ENCODE measurements at places on chromosomes 3 and 15.
A peak's percentile ranks its signal among the peaks of the same experiment; 100 is the strongest.

DNA sequence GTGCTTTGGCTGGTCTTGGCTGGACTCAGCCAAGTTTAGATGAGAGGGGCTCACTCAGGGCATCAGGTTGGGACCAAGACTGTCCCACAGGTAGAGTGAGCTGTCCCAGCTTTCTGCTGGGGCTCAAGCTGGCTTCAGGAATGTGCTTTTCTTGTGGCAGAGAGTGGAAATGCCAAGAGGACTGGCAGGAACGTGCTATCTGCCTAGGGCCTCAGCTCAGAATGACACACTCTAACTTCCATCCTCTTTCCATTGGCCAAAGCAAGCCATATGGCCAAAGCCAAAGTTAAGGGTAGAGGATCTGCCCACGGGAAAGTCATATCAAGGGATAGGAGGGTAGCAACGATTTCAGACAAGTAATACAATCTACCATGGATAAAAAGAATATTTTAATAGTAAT, 178.8 kb downstream of the ABHD5 start:
- H3K4me3 ChIP-seq = no peak overlapping the region
- H3K4me1 ChIP-seq = no peaks in the 10 kb centered on the region

GRCh38 chr3:152834776-152835600, at the start of gene P2RY1:
Gene P2RY1 (plus strand): TSS chr3:152835131. CDS start chr3:152835783, 652 bp downstream.
- no peaks in the 10 kb centered on the region for H3K36me3 ChIP-seq
- peaks cover 21% of the 10 kb centered on the region for H3K4me1 ChIP-seq
- H3K4me3 ChIP-seq = peak within 1 kb of the TSS; percentile 78

DNA sequence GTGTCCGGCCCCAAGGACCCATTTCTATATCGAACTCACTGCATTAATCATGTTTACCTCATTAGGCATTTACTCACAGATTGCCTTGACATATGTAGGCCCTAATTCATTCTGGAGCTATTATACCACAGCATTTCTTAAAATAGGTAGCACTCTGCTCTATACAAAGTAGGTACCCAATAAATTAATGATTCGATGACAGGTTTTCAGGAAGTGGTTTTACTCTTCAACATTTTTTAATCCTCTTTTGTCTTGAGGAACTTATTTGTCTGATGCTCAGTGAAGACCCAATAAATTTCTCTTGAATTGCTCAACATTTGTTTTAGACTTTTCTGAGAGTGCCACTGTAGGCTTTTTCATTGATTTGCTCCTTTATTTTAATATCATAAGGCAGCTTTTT, 12.1 kb downstream of the TGFBR2 start:
- no peaks in the 10 kb centered on the region for H3K27me3 ChIP-seq
- ATAC-seq = no peak
- peaks cover 97% of the 10 kb centered on the region for H3K4me1 ChIP-seq
- H3K36me3 ChIP-seq = peaks cover 37% of the 10 kb centered on the region

- no peak overlapping the region for H3K4me3 ChIP-seq
- H3K4me1 ChIP-seq = no peaks in the 10 kb centered on the region
- H3K36me3 ChIP-seq = no peaks in the 10 kb centered on the region
- H3K27me3 ChIP-seq = no peaks in the 10 kb centered on the region
These were observed 139.4 kb upstream of the PFN2 start for GRCh38 chr3:150110097-150110496.

GRCh38 chr15:48962662-48963523, 826 bp downstream of the SHC4 start:
- ATAC-seq = peak; percentile 21
- H3K4me1 ChIP-seq = peaks cover 21% of the 10 kb centered on the region
- no peak overlapping the region for H3K27ac ChIP-seq
- H3K4me3 ChIP-seq = peak overlapping the region; percentile 66
- peaks cover 48% of the 10 kb centered on the region for H3K27me3 ChIP-seq

- H3K27ac ChIP-seq = no peak overlapping the region
- H3K27me3 ChIP-seq = no peaks in the 10 kb centered on the region
- ATAC-seq = no peak
- peaks cover 13% of the 10 kb centered on the region for H3K36me3 ChIP-seq
- no peaks in the 10 kb centered on the region for H3K4me1 ChIP-seq
These were observed 59.5 kb downstream of the LRRC28 start for GRCh38 chr15:99310745-99311144.

DNA sequence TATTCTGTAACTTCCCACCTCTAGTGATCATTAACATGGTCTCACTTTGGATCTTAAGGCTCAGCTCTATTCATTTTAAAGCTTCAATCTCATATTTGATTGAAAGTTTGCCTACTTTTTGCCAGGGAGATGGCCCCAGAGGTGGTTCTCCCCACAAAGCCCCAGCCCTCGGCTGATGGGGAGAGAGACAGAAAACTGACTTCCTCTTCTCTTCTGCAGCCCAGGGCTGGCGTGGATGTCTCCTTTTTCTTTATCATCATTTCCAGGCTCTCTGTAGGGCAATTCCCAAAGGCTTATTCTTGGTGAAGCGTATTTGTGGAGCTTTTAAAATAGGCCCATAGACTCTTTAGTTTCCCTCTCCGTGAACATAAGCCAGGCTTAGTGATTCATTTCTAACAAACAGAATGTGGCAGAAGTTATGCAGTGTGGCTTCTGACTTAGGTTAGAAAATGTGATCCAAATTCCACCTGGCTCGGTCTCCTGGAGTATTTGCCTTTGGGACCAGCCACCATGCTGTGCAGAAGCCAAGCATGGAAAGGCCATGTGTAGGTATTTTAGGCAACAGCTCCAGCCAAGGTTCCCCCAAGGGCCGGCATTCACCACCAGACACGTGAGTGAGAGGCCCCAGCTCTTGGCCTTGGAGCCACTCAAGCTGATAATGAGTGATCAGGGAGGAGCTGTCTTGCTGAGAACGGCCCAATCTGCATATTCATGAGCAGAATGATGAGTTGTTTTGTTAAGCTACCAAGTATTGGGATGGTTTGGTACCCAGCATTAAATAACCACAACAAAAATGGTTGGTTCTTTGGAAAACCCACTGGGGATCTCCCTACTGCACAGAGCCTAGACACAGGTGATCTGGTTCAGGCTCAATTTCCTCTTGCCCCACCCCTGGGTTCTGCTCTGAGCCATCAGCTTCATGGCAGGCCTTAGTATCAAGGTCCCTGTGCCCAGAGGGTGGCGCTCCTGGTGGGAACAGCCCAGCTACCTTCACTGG, 353.2 kb upstream of the PROK2 start:
- H3K27me3 ChIP-seq = peaks cover 14% of the 10 kb centered on the region
- ATAC-seq = peak; percentile 88
- H3K4me3 ChIP-seq = no peak overlapping the region
- no peaks in the 10 kb centered on the region for H3K36me3 ChIP-seq
- H3K4me1 ChIP-seq = peaks cover 47% of the 10 kb centered on the region
- peak overlapping the region; percentile 35 for H3K27ac ChIP-seq

GRCh38 chr15:101064795-101065569, 145.8 kb downstream of the LRRK1 start:
- no peak overlapping the region for H3K27ac ChIP-seq
- H3K4me1 ChIP-seq = peaks cover 38% of the 10 kb centered on the region
- H3K27me3 ChIP-seq = no peaks in the 10 kb centered on the region
- H3K36me3 ChIP-seq = peaks cover 63% of the 10 kb centered on the region
- no peak overlapping the region for H3K4me3 ChIP-seq

DNA sequence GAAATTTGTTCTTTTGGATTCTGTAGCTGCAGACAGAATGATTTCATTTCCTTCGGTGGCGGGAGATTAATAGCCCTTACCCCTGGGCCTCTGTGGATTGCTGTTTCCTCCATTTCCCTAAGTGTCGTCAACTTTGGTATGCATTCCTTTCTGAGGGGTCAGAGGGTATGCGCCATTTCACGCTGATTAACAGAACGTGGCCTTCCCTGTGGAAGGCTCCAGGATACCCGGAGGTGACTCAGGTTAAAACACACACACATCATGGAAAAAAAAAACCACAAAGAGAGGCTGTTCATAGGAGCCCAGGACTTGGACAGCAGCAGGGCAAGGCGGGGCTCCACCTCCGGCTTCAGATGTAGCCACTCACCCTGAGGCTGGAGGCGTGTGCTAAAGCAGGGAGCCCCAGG, 51.9 kb downstream of the EPHB1 start:
- H3K27me3 ChIP-seq = peaks cover 14% of the 10 kb centered on the region
- ATAC-seq = no peak
- H3K27ac ChIP-seq = no peak overlapping the region
- peaks cover 29% of the 10 kb centered on the region for H3K4me1 ChIP-seq

DNA sequence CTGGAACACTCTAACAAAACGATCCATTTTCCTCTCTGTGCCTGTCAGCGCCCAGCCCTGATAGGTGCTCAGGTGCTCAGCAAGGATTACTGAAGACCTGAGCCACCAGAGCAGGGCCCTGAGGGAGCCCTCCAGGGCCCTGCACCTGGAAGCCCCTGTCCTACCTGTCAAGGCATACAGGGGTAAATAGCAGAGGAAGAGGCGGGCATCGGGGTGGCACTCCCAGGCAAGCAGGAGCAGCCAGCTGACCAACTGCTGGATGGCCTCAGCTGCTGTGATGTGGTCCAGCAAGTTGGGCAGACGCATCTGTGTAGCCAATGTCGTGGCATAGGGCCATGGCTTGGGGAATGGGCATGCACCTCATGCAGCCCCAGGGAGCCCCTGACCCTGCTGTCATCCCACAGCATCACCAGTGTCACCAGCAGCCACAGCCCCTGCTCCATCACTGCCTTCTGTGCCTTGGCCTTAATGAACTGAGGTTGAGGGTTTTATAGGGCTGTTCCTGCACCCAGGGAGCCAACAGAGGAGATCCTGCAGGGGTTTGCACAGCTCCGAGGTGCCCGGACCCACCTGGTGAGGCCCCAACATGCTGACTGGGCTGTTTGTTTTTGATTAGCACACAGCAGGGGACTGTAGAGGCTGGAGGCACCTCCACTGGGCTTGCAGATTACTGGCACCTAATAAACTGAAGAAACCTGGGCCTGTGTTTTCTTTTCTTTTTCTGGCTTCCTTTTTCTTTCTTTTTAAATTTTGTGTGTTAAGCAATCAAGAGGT, 7.9 kb upstream of the WDR6 start:
- H3K4me3 ChIP-seq = no peak overlapping the region
- H3K4me1 ChIP-seq = peaks cover 7% of the 10 kb centered on the region
- ATAC-seq = no peak
- no peak overlapping the region for H3K27ac ChIP-seq
- H3K36me3 ChIP-seq = peaks cover 16% of the 10 kb centered on the region

DNA sequence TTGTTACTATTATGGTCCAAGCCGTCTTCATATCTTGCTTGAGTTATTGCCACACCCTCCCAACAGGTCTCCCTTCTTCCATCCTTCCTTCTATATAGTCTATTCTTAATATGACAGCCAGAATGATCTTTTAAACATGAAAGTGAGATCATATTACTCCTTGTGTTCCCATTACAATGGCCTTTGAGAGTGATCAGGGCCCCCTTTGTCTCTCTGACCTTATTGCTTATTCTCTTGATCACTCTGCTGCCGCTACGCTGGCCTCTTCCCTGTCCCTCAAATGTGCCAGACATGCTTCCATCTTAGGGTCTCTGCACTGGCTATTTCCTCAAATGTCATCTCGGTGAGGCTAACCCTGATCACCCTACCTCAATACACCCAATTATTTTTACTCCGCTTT, 38.1 kb downstream of the UBE2E2 start:
- H3K4me1 ChIP-seq = peaks cover 54% of the 10 kb centered on the region
- no peaks in the 10 kb centered on the region for H3K36me3 ChIP-seq
- no peak for ATAC-seq
- no peak overlapping the region for H3K4me3 ChIP-seq

GRCh38 chr3:34777386-34777785, 861.9 kb upstream of the ARPP21 start:
- H3K27ac ChIP-seq = no peak overlapping the region
- no peak overlapping the region for H3K4me3 ChIP-seq
- no peaks in the 10 kb centered on the region for H3K36me3 ChIP-seq

DNA sequence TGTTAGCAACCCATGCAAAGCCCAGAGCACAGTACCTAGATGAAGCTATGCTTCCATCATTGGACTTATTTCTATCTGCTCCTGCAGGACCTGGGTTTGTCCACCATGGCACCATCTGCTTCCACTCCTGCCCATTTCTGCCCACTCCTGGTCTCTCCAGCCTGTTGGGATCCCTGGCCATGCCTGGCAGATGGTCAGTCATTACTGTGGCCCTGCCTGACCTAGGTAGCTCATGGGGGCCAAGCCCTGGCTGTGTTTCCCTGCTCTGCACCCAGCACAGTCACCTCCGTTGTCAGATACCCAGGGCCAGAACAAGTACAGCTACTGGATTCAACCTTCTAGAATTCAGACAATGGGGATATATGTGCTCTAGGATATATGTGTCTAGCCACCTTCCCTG, 185.8 kb upstream of the TLE3 start:
- H3K36me3 ChIP-seq = no peaks in the 10 kb centered on the region
- H3K4me3 ChIP-seq = no peak overlapping the region
- no peak overlapping the region for H3K27ac ChIP-seq
- no peaks in the 10 kb centered on the region for H3K27me3 ChIP-seq
- ATAC-seq = no peak
- peaks cover 50% of the 10 kb centered on the region for H3K4me1 ChIP-seq

DNA sequence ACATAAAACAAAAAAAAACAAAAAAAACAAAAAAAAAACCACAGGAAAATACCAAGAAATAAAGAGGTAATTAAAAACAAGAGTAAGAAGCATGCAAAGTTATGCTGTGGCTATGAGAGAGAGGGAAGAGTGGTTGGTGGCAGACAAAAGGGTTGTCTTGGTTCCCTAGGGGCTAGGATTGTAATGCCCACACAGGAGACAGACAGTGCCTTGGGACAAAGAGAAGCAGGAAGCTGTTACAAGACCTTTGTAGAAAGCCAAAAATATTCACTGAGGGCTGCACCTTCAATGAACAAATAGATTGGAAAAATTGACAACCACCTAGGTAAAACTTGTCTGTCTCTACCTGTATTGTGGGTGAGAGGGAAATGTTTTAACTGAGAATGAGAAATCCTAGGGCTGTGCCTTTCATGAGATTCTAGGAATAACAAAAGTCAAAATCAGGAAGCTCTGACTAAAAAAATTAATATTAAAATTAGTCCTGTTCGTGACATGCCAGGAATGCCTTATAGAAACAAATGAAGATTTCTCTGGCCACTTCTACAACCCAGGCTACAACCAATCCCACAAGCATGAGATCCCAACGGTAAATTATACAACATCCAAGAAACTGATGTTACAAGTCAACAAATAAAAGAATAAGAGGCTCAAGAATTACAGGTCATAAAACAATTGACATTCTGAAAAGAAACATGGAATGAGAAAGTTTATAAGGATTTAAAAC, 45.0 kb upstream of the PRICKLE2 start:
- peaks cover 5% of the 10 kb centered on the region for H3K36me3 ChIP-seq
- no peak overlapping the region for H3K4me3 ChIP-seq
- ATAC-seq = no peak

- H3K27me3 ChIP-seq = peaks cover 68% of the 10 kb centered on the region
- no peak for ATAC-seq
- H3K4me3 ChIP-seq = no peak overlapping the region
- peaks cover 49% of the 10 kb centered on the region for H3K4me1 ChIP-seq
- H3K27ac ChIP-seq = no peak overlapping the region
- no peaks in the 10 kb centered on the region for H3K36me3 ChIP-seq
These were observed 62.7 kb upstream of the BLM start for GRCh38 chr15:90654233-90655136.

DNA sequence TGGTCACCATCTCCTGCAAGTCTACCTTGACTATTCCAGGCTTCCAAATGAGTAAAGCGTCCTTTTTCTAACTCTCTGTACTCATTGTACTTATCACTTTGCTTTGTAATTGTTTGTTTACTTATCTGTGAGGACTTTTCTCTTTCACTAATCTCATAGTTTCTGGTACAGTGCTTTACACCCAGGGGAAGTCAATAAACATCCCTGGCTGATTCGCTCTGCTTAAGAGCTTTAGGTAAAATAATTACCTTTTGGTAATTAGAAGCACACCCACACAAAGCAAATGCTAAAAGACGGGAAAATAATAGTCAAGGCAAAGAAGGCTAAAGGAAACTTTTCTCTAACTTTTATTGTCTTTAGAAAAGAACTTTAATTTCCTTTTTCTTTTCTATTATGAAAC, 466.9 kb upstream of the ROBO1 start:
- H3K4me3 ChIP-seq = no peak overlapping the region
- no peaks in the 10 kb centered on the region for H3K36me3 ChIP-seq
- H3K4me1 ChIP-seq = no peaks in the 10 kb centered on the region
- H3K27ac ChIP-seq = no peak overlapping the region

All from stimulated activated memory B cell treated with anti-CD40 and anti-IgM and Interleukin-4, amounts not matched to agents 10 μg/mL and 1 μg/mL and 100 μg/mL, for 72 hours (primary cell).